Fibroblast of upper back skin (primary cell): ENCODE measurements at places on chromosomes 12 and 14.
A peak's percentile ranks its signal among the peaks of the same experiment; 100 is the strongest.

DNA sequence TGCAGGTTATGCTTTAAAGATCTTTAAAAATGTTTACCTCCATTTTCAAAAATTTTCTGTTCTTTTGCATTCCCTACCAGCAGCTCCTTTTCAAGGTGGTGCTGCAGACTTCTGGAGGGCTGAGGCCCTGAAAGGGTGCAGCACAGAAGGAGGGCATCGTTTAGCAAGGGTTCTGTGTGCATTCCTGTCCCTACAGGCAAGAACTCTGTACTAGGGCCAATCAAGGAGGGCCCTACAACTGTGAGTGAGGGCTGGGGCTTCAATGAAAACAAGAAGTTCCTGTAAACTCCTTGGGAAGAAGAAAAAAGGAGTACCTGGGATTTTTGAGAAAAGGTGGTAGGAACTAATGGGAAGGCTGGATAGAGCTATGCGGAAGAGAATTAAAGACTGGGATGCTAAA lies 50.7 kb upstream of the CSRP2 start:
- no peak for DNase-seq

DNA sequence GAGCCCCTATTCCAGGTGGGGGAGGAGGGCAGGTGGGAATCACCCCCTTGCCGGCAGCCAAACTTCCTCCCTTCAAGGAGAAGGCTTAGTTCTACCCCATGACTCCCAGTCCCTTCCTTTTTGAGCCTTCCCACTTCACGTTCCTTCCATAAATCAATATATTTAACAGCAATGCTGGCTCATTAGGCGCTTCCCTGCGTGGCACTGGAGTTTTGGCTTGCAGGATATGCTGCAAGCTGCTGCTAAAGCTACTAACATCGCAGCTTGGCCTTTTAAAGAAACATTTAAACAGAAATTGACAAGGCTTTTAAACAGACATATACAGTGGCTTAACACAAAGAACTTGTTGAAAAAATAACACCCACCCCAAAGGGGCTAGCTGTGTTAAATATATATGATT lies 308.0 kb upstream of the FKBP4 start:
- no peak for DNase-seq

DNA sequence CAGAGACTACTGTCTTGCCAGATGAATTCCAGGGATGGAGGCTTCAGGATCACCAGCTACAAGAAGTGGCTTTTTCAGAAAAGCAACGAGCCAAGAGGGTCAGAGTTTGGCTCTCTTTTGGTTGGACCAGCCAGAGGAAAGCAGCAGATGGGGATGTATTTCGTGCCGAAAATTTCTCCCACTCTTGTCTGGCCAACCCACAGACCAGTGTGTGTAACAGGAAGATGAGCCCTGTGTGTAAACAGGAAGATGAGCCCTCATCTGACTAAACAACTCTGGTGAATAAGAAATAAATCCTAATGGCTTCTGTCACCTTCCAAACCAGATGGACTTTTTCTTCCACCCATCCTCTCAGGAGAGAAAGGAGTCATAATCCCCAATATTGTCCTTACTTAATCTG lies 13.1 kb downstream of the GPR68 start:
- DNase-seq, result no peak

GRCh38 chr12:74671421-74671820 lies 133.8 kb downstream of the ATXN7L3B start:
- DNase-seq, result no peak

GRCh38 chr14:55354500-55354899 lies 57.1 kb downstream of the ATG14 start:
- peak; percentile 45 for DNase-seq

DNA sequence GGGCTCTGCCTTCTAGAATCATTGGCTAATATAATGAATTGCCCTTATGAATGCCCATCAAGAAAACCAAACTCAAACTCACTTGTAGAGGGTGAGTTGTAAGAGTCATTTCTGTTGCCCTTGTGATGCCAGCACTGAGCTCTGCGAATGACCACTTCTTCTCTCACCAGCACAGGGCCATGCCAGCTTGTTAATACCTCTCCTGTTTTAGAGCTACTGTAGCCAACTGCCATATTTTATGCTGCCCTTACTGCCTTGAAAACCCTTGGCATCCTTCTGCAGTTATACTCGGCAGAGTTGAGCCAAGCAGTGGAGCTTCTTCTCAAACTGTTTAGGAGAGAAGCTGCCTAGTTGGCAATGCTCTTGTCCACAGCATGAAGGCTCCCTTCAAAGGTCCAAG lies 8.1 kb downstream of the KRT75 start:
- DNase-seq, result no peak

DNA sequence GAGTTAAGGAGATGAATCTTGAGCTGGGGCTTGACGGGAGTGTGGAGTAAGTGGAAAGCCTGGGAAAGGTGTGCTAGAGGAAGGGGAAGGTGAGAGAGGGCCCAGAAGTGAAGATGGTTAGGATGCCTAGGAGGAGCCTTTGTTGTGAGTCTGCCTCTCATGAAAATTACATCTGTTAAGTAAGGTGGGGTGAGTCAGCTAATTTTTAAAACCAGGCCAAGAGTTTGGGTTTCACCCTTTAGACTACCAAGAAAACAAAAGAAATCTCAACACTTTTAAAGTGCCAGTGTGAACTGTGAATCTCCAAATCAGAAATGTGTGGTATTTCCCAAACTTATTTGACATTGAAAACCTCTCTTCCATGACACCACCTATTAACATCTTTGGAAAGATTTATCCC lies 185.2 kb downstream of the CRADD start:
- DNase-seq, result no peak
